ENCODE measurements at places on chromosomes 13 and 19. TPM values are rescaled to one million over a fixed set of nuclear protein-coding genes. Genes with fewer than 3 reads are reported as not detected.

- DNase-seq, result no peak
Measured at GRCh38 chr19:45782162-45782691, at the start of gene DMPK. TSS of gene DMPK (minus strand) at chr19:45782490. CDS start at chr19:45782352, 138 bp downstream.

DNA sequence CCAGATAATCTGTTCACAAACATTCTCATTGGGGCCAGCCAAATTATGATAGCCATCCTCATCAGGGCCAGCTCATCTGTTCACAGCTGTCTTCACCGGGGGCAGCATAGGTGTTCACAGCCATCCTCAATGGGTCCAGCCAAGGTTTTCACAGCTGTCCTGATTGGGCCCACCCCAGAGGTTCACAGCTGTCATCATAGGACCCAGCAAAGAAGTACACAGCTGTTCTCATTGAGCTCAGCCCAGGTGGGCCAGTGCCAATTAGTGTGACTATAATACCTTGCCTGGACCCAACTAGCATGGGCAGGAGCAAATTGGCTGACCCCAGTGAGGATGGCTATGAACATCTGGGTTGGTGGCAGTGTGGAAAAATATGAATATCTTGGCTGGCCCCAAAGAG lies 1166.0 kb downstream of the UQCRFS1 start:
- DNase-seq, result no peak

NANOS3 gene
- 0.33 TPM for total RNA-seq

GRCh38 chr19:48111280-48111679 lies 663 bp upstream of the PLA2G4C start:
- no peak for DNase-seq

- DNase-seq, result no peak
Measured at GRCh38 chr13:37945651-37946575, 76.3 kb upstream of the TRPC4 start.

GRCh38 chr19:29290853-29291252 lies 77.9 kb upstream of the UQCRFS1 start:
- DNase-seq, result no peak

- no peak for DNase-seq
Measured at GRCh38 chr13:21289475-21289874, 113.0 kb downstream of the MRPL57 start.

SPRED3 gene
- 3.8 TPM for total RNA-seq

DNA sequence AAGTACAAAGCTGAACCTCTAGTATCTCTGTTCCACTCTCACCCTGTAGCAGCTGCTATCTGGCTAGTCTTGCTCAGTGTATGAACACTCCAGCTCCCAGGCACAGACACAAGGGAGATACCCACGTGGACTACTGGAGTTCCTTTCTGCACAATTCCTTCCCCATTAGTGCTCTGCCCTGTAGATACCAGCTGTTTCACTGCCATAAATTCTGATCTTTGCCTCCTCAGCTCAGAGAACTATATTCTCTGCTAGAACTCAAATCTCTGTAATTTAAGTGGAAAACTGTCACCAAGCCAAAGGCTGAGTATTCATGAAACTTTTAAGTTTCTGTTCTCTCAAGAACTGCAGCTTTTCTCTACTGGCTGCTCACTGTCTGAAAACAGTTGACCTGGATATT lies 273.7 kb downstream of the DIAPH3 start:
- DNase-seq, result no peak

DNA sequence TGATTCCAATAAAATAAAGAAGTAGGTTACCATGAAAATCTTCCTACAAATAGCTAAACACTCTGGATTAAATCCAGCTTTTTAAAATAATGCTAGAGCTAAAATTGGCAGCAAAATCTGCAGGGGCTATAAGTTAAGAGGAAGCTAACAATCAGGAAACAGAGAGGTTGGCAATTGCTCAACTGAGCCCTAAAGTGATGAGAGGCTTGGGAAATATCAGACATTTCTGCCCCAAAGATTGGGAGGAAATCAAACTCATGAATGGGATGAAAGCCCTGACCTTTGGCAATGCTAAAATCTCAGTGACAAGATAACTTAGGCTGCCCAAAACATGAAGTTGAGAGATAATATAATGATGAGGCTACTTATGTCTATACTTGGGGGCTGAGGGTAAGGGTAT lies 1437.9 kb downstream of the EFNB2 start:
- no peak for DNase-seq

GRCh38 chr13:49584771-49585182 lies 581 bp downstream of the RCBTB1 start:
- DNase-seq, result no peak

DNA sequence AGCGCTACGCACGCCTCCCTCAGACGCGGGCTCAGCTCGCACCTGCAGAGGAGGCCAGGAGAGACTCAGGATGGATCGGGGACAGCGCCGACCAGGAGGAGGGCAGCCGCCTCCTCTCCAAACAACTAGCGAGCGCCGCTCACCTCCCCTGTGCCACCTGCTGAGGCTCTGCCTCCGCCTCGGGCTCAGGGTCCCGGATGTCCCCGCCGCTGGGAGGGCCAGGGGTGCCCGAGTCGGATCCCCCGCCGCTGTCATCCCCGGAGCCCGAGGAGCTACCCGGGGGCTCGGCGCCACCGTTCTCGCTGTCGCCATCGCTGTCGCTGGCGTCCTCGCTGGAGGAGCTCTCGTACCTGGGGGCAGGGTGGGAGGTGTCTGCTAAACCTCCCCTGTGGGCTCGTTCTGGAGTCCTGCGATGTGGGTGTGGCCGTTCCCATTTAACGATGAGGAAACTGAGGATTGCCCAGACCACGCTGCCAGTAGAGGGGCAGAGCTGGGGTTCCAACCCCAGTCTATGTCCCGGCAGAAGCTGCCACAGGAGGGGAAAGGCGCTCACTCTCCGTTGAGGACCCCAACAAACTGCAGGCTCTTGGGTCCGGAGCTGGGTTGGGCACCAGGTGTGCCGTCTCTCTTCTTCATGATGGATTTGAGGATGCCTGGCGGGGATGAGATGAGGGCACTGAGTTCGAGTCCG lies 9.2 kb downstream of the KANK3 start:
- DNase-seq, result no peak

FGF21 gene
- not detected for total RNA-seq

ZNF724 gene
- total RNA-seq, result 11.0 TPM

CFAP97D2 gene
- not detected for total RNA-seq

DNA sequence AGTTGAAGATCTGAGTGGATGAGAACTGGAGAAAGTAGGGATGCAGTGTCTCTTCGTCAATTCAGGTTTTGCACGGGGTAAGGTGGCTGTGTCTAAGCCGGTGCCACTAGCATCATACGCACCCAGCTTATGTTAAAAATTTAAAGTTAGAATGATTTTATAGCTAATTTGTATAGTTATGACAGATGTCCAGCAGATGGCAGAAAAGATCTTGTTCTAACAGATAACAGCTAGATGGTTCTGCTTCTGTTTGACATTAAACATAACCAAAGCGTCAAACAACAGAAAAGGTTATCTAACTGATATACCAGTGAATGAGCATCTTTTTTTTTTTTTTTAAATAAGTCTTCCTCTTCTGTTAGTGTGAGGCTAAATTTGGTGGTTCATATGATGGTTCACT lies 18.8 kb upstream of the EDDM13 start:
- DNase-seq, result peak; percentile 18

DNA sequence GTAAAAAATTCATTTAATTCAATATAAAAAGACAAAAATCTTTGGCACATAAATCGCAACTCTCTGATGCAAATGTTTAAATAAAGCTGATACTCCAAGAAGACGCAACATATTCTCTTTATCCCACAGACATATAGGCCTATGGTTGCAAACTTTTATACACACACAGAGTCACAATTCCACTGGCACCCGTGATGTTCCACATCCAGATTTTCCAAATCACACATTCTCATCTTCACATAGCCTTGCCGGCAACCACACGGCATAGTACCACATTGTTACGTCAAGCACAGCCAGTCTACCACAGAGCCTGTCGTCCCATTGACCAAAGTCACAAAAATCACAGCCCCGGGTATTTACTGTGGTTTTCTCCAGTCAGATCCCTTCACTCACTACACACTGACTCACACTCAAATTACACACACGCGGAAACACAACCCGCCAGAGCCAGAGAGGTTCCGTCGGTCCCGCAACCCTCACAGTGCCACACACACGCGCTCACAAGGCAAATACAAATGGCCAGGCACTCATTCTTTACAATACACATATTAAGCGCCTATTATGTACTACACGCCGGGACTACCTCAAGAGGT lies 546 bp upstream of the ZNF546 start:
- DNase-seq, result no peak

GRCh38 chr19:58003174-58003828 lies 681 bp upstream of the ZNF606 start:
- no peak for DNase-seq

GRCh38 chr13:106183410-106184065 lies 351.9 kb downstream of the EFNB2 start:
- DNase-seq, result no peak

- DNase-seq, result no peak
Measured at GRCh38 chr13:36086117-36086516, 45.1 kb downstream of the DCLK1 start.

DNA sequence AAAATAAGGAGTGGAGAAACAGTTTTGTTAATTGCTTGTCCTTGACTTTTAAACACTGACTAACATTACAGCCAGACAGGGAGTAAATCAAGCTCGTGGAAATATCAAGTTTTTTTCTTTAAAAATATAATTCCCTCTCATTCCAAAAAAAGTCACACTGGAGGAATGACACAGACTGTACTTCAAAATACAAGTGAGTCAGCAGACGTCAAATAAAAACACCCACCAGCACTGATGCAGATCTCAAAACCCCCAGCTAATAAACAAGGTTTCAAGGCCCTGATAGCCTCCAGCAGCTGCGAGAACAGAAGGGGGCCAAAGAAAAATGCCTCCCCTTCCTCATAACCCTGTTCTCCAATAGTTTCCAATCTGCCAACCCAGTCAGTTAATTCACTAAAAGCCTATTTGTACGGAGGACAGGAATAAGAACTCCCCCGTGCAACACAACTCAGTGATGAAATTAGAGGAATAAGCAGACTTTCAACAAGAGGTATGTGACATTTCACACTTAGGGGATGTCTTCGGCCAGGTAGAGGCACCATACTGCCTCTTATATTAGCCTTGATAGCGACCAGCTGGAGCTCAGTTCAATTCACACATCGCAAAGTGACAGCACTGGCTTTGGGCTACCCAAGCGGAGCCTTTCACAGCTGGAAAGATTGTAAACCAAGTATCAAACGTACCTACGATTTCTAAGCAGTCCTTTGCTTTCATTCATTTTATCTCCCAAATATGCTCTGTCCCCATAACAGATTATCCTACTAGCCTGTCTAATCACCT lies 561.0 kb upstream of the KLF12 start:
- no peak for DNase-seq

GRCh38 chr13:38316129-38316528 lies 33.5 kb upstream of the UFM1 start:
- no peak for DNase-seq

GRCh38 chr19:6220385-6221191 lies 59.2 kb downstream of the MLLT1 start:
- DNase-seq, result no peak

DNA sequence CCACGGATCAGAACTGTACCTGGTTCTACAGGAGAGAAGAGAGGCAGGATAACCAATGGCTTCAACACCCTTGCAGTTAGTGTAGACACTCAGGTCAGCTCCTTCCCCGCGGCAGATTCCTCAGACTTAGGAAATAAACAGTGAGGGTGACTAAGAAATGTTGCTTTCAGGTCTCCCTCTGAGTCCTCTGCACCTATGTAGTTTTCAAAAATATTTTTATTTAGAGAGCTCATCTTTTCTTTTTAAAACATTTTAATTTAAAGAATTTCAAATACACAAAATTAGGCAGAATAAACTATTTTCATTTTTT lies 195.2 kb downstream of the KLF12 start:
- DNase-seq, result no peak

DNA sequence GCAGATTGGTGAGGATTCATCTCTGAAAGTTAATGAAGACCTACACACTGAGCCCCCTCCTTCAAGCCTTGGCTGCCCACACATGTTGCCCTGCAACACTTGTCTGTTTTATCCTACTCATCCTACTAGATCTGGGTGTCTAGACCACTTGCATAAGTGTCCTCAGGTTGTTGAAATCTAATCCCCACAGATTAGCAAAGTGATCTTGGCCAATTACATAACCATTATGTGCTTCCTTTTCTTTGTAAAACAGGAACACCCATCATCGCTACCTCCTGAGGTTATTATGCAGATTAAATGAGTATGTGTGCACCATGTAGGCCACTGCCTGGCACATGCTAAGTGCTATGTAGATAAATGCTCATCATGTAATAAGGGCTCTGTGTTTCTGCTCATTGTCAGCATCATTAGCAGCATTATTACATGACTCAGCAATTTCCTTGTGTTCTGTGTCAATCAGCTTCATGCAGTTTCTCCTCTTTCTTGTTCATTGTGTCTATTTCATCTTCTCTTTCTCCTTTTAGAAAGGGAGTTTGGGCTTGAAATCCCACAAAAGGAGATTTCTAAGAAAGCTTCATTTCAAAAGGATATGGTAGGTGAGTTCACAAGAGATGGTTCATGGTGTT lies 15.1 kb downstream of the ZNF175 start:
- no peak for DNase-seq

DNA sequence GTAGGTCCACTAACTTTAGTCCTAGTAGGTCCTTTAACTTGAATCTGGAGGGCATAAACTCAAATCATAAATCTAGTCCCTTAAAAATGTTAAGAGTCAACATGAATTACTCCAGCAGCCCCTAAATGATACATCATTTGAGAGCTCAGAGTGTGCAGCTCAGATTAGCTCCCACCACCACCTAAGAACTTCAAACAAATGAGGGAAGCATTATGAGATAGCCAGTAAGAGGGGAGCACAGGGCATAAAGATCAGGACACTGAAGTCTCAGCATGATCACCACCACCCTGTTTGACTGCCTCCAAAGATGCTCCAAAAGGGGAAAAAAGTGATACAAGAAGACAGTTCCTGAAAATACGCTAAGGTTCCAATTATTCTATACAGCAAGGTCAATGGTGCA lies 5.7 kb downstream of the PROSER1 start:
- DNase-seq, result no peak

NALCN gene
- total RNA-seq, result 10.9 TPM

- DNase-seq, result no peak
Measured at GRCh38 chr13:50017819-50018218, 2.6 kb downstream of the KCNRG start.

CCL25 gene
- not detected for total RNA-seq

- DNase-seq, result no peak
Measured at GRCh38 chr13:25927932-25928331, 123.9 kb downstream of the SHISA2 start.

DNA sequence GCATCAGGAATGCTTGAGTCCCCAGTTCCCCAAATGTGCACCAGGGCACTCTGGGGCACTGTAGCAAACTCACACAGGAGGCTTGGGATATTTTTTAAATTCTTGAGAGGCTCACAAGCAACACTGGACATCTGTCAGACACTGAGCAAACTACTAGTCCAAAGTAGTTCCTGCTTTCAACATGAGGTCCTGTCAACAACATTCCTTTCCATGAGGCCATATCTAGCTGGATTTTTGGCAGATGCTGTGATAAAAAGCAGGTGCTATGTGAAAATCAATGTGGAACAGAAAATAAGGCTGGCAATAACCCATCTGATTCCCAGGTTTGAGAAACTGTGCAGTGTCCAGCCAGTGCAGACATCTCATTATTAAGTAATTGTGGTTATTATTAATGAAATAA lies 50.5 kb downstream of the STARD13 start:
- no peak for DNase-seq

OR7A5 gene
- not detected for total RNA-seq

CDC42EP5 gene
- total RNA-seq, result 7.1 TPM

TNNI3 gene
- 14.6 TPM for total RNA-seq

LRRC4B gene
- total RNA-seq, result 0.57 TPM

SYNGR4 gene
- 0.39 TPM for total RNA-seq
